ENCODE measurements at places on chromosomes 1 and 21.
A peak's percentile ranks its signal among the peaks of the same experiment; 100 is the strongest.

DNA sequence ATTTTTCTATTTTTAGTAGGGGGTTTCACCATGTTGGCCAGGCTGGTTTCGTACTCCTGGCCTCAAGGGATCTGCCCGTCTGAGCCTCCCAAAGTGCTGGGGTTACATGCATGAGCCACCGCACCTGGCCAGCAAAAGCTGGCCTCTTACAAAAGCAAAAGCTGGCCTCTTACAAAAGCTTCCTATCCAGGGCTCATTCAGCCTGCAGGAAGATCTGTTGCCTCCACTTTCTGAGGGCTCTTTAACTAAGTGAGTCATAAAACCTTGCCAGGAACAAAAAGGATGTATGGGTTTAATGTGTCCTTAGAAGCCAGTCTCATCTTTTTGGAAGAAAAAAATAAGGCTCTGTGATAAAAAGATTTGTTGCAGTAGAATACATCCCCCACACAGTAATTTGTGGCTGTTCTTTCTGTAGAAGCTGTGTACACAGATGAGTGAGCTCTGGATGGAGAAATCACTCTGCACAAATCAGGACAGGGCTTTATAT is 15.0 kb downstream of the HTR1D start:
- peak; percentile 71 for DNase-seq

DNA sequence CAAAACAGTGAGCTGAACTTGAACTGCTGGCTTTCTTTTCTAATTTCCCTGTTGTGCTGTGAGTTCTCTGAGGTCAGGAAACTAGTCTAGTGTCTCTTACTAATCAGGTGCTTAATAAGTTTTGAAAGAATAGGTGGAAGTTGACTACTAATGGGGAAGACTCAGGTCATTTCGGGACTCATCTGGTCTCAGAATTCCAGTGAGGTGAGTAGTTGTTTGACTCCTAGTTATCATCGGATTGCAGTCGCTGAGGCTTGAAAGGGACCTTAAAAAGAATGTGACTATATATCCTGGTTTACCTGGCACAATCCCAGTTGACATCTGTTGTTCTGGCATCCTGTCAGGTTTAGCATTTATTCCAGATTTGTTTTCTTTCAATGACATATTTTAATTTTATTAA is 81.4 kb upstream of the SPAG17 start:
- no peak for DNase-seq

GRCh38 chr1:44114098-44114497 is 4.5 kb upstream of the KLF17 start:
- DNase-seq = no peak

DNA sequence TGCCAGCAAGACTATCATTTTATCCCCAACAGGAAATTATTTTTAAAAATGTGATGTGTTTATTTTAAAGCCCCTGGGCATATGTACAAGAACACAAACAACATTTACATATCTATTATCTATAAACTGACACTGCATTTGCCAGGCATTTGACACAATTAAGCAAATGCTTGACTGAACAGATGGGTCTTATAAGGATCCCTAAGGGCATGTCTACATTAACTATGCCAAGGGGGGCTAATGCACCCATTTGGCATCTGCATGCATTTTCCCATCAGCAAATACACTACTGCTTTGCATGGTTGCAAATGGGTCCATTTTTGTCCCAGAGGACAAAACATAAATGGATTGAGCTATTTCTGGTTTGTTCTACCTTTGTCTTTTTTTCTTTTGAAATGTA is 884.8 kb upstream of the B3GALT2 start:
- DNase-seq = no peak

GRCh38 chr1:51326839-51327238 is 3.5 kb downstream of the TTC39A start:
- no peak for DNase-seq

- DNase-seq = no peak
Observed at GRCh38 chr21:39610703-39611102, 2.0 kb upstream of the B3GALT5 start.

DNA sequence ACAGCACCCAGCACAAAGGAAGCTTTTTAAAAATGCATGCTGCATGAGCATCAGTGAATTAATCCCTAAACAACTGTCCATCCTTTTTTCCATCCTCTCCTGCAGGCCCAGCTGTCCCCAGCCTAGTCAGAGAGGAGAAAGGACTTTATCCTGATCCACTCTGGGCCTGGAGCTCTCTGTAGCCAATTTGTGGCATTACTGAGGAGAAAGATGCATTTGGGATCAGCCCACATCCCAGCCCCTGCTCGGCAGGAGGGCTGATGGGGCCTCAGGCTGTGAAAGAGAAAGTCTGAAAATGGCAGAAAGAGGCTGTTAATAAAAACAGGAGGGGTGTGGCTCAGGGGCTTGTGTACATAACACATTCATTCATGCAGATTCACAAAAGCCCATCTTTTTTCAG is 37.5 kb upstream of the ATP2B4 start:
- no peak for DNase-seq

DNA sequence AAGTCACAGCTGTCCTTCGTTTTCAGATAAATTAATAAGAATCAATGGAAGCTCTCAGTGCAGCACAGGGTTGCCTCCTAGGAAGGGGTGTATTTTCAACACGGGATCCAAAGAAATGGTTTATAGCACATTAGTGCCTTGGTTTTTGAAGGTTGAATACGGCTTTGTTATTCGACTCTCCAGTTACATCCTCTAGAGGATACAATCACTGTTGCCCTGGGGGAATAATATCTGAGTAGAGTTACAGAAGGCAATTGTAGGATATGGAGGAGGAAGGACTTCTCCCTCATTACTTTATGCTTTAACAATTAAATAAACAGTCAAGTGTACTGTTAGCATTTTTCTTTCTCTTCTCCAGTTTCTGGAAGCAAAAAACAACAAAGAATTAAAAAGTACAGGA is 14.3 kb upstream of the ZNF326 start:
- no peak for DNase-seq

- no peak for DNase-seq
Observed at GRCh38 chr1:1106510-1107221, 9.2 kb downstream of the C1orf159 start.

GRCh38 chr1:110163591-110163990 is 13.3 kb downstream of the SLC6A17 start:
- no peak for DNase-seq

GRCh38 chr1:22053017-22053860 is 730 bp downstream of the CDC42 start:
- peak; percentile 87 for DNase-seq

GRCh38 chr1:45005761-45006160 is 5.4 kb downstream of the HECTD3 start:
- no peak for DNase-seq

GRCh38 chr1:33654267-33654834 is 181.9 kb downstream of the ZSCAN20 start:
- no peak for DNase-seq

DNA sequence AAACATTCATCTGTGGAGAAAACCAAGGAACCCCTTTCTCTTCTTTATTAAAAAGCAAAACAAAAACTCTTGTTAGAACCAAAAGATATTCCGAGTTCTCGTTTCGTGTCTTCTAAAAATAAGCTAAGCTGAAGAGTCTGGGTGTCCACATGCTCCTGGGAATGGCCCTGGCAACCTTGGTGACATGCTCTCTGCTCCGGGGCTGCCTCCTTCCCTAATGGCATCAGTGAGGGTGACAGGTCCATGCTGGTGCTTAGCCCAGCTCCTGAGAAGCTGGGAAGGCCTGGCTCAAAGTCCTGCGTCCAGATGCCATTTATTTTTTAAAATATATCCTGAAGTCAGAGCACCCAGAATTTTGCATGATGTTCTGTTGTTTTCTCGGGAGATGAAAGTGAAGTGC is 24.6 kb upstream of the TRAPPC10 start:
- no peak for DNase-seq

- no peak for DNase-seq
Observed at GRCh38 chr21:16674949-16675348, 837.9 kb upstream of the CXADR start.

GRCh38 chr1:197065559-197065958 is 1.5 kb downstream of the F13B start:
- peak; percentile 21 for DNase-seq

DNA sequence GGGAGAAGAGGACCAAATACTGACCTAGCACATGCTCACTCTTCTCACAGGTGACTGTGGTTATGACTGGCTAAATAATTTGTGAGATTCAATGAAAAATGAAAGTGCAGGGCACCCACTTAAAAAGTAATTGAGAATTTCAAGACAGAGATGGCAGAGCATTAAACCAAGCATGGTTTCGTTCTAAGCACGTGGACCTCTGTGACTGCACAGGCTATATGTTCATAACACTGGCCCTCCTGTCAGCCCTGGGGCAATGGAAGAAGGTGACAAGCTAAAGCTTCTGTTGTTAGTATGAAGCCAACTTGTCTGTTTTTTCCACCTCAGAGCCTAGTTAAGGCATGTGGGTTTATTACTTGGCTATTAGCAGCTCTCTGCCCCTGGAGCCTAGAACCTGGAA is 130.9 kb downstream of the FASLG start:
- no peak for DNase-seq

DNA sequence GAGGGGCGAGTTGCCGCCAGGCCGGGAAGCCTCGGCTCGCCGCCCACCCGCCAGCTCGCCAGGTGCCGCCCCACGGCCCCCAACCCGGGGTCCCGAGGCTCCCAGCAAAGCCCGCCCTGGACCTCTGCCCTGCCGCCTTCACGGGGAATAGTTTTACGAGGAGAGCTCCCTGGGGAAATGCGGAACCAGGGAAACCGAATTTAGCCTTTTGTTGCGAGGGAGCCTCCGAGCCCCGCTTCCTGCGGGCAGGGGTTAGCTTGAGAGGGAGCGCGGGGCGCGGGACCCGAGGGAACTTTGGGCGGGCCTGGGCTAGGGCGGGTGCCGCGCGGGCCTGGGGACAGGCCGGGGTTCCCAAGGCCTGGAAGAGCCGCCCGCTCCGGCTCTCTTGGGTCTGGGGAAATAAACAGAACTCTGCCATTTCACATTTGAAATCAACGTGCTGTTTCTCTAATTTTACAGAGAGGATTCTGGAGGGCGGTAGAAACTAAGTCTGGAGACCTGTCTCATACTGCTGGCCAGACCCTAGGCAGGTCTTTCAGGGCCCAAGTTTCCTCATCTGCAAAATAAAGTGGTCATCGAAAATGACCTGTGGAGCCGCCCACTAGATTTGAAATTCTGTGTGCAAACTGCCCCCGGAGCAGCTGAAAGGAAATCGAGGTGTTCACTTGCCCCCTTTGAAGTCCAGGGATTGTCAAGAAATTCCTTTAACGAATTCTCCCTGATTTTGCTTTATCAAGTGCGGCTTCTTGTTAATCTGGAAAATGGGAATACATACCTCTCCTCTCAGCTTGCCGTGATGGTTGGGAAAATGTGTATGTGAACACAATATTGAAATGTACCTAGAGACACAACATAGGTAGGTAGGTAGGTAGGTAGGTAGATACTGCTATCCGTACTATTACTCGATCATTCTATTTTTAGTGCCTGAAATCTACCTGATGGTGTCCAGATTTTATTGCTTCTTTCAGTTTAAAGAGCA is 749 bp upstream of the GLUL start:
- DNase-seq = peak; percentile 27

DNA sequence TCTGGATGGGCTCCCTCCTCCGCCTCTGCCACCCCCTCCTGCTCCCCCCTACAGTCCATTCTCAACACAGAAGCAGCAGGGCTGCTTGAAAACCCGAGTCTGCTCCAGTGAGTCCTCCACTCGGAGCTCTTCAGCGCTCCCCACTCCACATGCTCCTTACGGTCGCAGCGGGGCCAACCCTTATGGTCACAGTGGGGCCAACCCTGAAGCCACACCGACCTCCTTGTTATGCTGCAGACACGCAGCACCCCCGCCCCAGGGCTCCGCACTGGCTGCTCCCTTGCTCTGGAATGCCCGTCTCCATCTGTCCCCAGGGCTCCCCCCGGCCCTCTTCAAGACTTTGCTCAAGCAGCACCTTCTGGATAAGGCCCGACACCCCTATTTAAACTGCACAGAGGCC is 22.6 kb downstream of the GPR157 start:
- DNase-seq = no peak

- no peak for DNase-seq
Observed at GRCh38 chr1:234600418-234601281, 9.3 kb downstream of the IRF2BP2 start.

- peak; percentile 70 for DNase-seq
Observed at GRCh38 chr1:43688594-43689000, 18.7 kb upstream of the ST3GAL3 start.

GRCh38 chr1:48227165-48228013 is 4.9 kb downstream of the SLC5A9 start:
- DNase-seq = no peak

DNA sequence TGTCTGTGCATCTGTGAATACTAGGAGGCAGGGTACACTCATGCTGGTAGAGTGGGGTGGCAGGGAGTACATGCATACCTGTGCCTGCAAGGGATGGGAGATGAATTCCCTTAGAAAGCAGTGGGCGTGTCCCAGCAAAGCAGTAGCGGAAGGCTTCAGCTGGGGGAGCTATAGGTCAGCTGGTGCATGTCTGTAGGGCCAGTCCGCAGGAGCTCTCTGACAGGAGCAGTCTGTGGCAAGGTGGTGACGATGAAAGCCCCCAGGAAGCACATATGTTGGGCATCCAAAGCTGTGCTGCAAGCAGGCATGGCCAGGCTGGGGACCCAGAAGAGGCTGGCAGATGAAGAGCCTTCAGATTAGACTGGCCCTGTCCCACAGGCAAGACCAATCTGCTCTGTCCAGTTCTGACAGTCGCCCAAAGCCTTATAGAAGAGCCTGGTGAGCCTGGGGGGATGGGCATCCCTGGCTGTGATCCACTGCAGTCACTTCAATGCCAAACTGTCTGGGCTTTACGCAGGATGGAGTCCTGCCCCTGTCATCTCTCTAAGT is 1.8 kb upstream of the OR2M4 start:
- no peak for DNase-seq

GRCh38 chr1:12142891-12143630 is 23.7 kb upstream of the TNFRSF1B start:
- no peak for DNase-seq

- DNase-seq = peak; percentile 90
Observed at GRCh38 chr21:46183910-46184624, at the start of gene SPATC1L. Gene SPATC1L, minus strand, starts transcription at chr21:46184459. Its CDS starts 1,643 bp downstream, at chr21:46182816.

- no peak for DNase-seq
Observed at GRCh38 chr1:70093250-70093975, 112.0 kb downstream of the LRRC40 start.

GRCh38 chr1:165129568-165130164 is 226.8 kb downstream of the LMX1A start:
- DNase-seq = peak; percentile 25

DNA sequence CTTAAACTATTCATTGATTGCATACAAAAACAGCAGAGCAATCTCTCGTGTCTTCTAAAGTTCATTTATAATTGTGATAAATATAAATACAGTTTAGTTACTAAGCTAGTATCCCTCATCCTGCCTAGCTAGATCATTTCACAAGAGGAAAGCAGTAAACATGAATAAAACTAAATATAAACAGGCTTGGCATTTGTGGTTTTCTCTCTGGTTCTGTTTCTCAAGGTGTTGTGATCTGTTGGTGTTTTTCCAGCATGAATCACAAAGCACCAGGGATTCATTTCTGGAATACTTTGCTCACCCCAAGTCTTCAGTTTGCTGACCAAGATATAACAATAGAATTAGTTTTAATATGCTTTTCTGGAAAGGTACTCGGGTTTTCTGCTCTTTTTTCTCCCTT is 32.7 kb upstream of the GLIS1 start:
- peak; percentile 83 for DNase-seq

Measured in fibroblast of lung (primary cell).